A549 treated with CpdA at 1 μM for 4 hours (cell line): ENCODE measurements at places on chromosomes 13 and 19. TPM values are rescaled to one million over a fixed set of nuclear protein-coding genes. Genes with fewer than 3 reads are reported as not detected.

NBEA gene
- 1.7 to 2.8 TPM (median 2.0 TPM) in 5 replicates for total RNA-seq

CDADC1 gene
- total RNA-seq: 6.2 to 9.0 TPM (median 8.2 TPM) in 5 replicates

SCN1B gene
- total RNA-seq: 12.0 to 19.3 TPM (median 16.7 TPM) in 5 replicates

PLPP2 gene
- total RNA-seq: 75.3 to 116 TPM (median 112 TPM) in 5 replicates

TBXA2R gene
- 0.54 to 0.91 TPM (median 0.74 TPM) in 5 replicates for total RNA-seq

RGL3 gene
- total RNA-seq: 1.3 to 2.4 TPM (median 1.8 TPM) in 5 replicates

ZNF682 gene
- total RNA-seq: not detected in 5 replicates

ZNF562 gene
- total RNA-seq: 6.4 to 8.2 TPM (median 6.5 TPM) in 5 replicates

SYCN gene
- not detected in 5 replicates for total RNA-seq

KIR3DL1 gene
- total RNA-seq: not detected in 5 replicates

CYP2A7 gene
- total RNA-seq: not detected in 5 replicates

AMER2 gene
- total RNA-seq: not detected in 5 replicates

MYH14 gene
- total RNA-seq: 4.9 to 6.7 TPM (median 6.3 TPM) in 5 replicates

RDH8 gene
- total RNA-seq: 0.28 to 0.82 TPM (median 0.45 TPM) in 5 replicates
